ENCODE measurements at places on chromosomes 13 and 19.

GRCh38 chr13:25237083-25237482, 50.2 kb downstream of the MTMR6 start:
- no peak for DNase-seq

DNA sequence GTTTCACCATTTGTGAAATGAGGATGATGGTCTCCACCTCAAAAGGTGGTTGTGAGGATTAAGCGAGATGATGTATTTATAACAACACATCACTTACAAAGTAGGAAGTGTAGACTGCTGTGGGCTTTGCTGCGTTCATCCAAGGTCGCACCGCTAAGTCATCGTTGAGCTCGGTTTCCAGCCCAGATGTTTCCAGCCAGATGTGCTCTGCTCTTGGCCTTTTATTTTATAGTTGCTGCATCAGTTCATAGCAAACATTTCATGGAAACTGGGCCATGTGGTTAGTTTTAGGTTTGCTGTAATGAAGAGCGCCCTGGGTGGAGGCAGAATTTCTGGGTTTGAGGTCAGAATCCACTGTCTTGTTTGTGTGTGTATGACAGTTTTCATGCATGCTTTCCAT, 76.5 kb upstream of the RNF113B start:
- DNase-seq = no peak

DNA sequence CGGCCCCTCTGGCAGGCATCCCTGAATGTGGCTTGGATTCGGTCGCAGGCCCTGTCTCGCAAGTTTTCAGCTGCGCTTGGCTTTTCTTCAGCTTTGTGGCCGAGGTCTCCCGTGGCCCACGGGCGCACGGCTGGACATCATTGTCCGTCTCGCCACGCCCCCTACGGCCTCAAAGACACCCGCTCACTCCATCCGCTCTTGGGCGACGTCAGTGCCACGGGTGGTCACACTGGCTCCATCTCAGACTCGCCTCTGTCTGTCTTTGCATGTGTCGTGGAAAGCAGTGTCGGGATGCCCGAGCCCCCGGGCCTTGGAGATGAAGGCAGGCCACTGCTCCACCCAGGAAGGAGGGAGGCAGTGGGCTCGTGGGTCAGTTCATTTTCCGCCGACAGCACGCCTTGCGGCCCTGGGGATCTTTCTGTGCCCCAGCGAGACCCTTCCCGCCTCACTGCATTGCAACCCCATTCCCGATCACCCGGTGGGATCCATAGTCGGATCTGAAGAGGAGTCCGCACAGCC, 51.0 kb downstream of the ZNF146 start:
- DNase-seq = no peak

- DNase-seq = no peak
These were observed 13.6 kb upstream of the ZNF611 start for GRCh38 chr19:52748336-52748950.

- no peak for DNase-seq
These were observed 562.8 kb upstream of the SGCG start for GRCh38 chr13:22618002-22618401.

DNA sequence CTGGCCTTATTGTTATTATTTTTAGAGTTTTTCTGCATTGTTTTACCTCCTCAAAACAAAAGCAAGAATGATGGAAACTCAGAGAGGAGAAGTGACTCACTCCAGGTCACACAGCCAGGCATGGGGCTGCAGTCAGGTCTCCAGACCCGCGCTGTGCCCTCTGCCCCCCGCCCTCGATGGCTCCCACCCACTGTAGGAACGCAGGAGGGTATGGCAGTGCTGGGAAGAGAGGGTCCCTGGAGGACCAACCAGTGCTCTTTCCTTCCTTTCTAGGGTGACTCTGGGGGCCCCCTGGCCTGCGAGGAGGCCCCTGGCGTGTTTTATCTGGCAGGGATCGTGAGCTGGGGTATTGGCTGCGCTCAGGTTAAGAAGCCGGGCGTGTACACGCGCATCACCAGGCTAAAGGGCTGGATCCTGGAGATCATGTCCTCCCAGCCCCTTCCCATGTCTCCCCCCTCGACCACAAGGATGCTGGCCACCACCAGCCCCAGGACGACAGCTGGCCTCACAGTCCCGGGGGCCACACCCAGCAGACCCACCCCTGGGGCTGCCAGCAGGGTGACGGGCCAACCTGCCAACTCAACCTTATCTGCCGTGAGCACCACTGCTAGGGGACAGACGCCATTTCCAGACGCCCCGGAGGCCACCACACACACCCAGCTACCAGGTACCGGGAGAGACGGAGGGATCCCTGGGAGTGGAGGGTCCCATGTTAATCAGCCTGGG, 5.6 kb downstream of the TIMM13 start:
- DNase-seq = no peak

GRCh38 chr19:50383001-50383851, 921 bp upstream of the POLD1 start:
- DNase-seq = no peak

Data from stimulated activated CD4-positive, alpha-beta T cell treated with anti-CD3 and anti-CD28 coated beads, Interleukin-2, amount 100 ng/mL, for 24 hours (primary cell).